CD4-positive, alpha-beta T cell treated with Interleukin-4 for 1 hour (primary cell): ENCODE measurements at places on chromosomes 1 and 21.

- no peak for DNase-seq
Observed at GRCh38 chr1:213332491-213332890, 281.4 kb downstream of the RPS6KC1 start.

- DNase-seq: no peak
Observed at GRCh38 chr1:182676274-182676673, 8.1 kb downstream of the RGS8 start.

GRCh38 chr21:34180826-34181359 is 107.5 kb downstream of the MRPS6 start:
- DNase-seq: no peak

- DNase-seq: no peak
Observed at GRCh38 chr1:96749618-96750017, 28.0 kb downstream of the PTBP2 start.

DNA sequence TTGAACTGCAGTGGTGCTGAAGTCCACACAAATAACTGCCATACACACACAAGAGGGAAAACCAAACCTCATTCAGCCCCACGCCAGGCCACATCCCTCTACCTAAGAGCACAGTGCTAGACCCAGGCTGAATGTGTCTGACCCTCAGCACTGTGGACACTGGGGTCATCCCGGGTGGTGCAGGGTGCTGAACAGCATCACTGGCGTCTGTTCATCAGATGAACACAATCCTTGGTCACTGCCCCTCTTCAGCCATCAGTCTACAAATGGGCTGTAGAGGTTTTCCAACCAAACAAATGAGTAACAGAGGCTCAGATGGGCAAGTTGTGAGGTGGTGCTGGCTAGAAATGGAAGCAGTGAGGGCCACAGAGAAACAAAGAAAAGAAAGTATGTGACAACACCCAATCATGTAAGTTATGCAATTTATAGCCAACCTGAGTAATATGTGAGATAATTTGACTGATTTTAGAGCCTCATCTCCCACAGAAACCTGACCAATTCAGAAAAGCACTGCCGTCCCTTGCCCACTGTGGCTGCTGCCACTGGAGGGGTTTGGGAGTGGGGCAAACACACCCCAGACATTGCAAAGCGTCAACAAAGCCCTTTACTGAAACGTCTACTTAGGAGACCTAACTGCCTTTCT is 27.9 kb downstream of the GNB1 start:
- no peak for DNase-seq

GRCh38 chr1:201554190-201554600 is 15.3 kb downstream of the NAV1 start:
- no peak for DNase-seq
